HFFc6 (cell line): ENCODE measurements at places on chromosomes 4 and X. TPM values are rescaled to one million over a fixed set of nuclear protein-coding genes. Genes with fewer than 3 reads are reported as not detected.
A peak's percentile ranks its signal among the peaks of the same experiment; 100 is the strongest.

IQCM gene
- not detected in 3 replicates for total RNA-seq

SLITRK4 gene
- not detected in 3 replicates for total RNA-seq

C4orf50 gene
- total RNA-seq = not detected in 3 replicates

DNA sequence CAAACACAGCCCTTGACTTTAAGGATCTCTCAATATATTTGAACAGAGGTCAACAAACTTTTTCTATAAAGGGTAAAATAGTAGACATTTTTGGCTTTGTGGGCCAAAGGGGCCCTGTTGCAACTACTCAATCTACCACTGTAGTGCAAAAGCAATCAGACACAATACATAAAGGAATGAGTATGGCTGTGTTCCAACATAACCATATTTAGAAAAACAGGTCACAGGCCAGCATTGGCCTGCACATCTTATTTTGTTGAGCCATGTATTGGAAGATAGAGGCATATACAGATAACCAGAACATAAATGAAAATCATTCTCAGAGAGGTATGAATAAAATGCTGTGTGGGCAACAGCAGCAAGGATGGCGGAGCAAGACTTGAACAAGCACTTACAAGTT, 49.8 kb downstream of the MID1 start:
- peaks cover 71% of the 10 kb centered on the region for H3K4me1 ChIP-seq
- H3K4me3 ChIP-seq = peak overlapping the region; percentile 23
- no peaks in the 10 kb centered on the region; the same call in 1 of the 2 replicates for H3K36me3 ChIP-seq
- no peaks in the 10 kb centered on the region for H3K27me3 ChIP-seq
- DNase-seq = no peak

- no peak overlapping the region for H3K4me3 ChIP-seq
- H3K27ac ChIP-seq = no peak overlapping the region
- no peak for DNase-seq
- H3K36me3 ChIP-seq = no peaks in the 10 kb centered on the region
These were observed 35.5 kb upstream of the PARM1 start for GRCh38 chr4:74897386-74897785.

DNA sequence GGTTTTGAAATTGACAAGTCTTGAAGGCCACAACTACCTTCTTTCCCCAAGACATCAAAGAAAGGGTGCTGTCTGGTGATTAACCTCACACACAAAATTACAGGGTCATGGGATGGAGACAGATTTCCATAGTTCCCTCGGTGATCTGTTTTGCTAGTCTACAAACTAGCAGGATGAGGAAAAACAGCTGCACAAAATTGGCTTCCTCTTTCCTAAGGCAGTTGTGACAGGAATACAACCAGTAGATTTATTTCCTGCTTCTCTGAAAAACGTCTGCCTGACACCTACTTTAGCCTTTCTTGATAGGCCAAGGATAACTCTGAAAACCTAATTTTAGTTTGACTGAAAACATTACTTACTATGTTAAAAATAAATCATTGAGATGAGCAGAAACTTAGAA, 39.6 kb downstream of the DKK2 start:
- H3K36me3 ChIP-seq = no peaks in the 10 kb centered on the region
- H3K27me3 ChIP-seq = peaks cover 4% of the 10 kb centered on the region; the same call in 1 of the 2 replicates
- no peak overlapping the region for H3K4me3 ChIP-seq
- no peaks in the 10 kb centered on the region for H3K4me1 ChIP-seq

DNA sequence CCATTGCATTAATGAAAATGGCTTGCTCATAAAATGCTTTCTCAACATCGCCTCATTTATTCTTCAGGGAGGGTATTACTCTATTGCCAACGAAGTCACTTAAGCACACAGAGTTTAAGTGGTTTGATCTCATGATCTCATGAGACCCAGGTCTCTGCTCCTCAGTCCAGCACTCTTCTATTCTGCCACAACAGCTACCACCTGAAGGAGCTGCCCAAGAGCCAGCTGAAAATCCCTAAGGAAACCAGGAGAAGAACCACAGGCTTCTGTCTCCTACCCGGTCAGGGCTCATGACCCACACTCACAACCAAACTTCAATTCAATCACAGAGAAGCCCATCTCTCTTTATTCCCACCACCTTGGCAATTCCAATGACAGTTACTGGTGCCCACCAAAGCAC, 85.5 kb upstream of the GPM6B start:
- no peaks in the 10 kb centered on the region for H3K27me3 ChIP-seq
- no peaks in the 10 kb centered on the region for H3K36me3 ChIP-seq
- H3K4me3 ChIP-seq = no peak overlapping the region

- DNase-seq = no peak
- no peak overlapping the region for H3K27ac ChIP-seq
- no peaks in the 10 kb centered on the region for H3K4me1 ChIP-seq
- no peaks in the 10 kb centered on the region for H3K36me3 ChIP-seq
- H3K4me3 ChIP-seq = peak overlapping the region; percentile 13; the same call in 1 of the 2 replicates
- peaks cover 27% of the 10 kb centered on the region for H3K27me3 ChIP-seq
These were observed 359 bp upstream of the GAB3 start for GRCh38 chrX:154751203-154751668.

- peak overlapping the region; percentile 67 for H3K27ac ChIP-seq
- no peak overlapping the region for H3K4me3 ChIP-seq
- H3K4me1 ChIP-seq = peaks cover 65% of the 10 kb centered on the region
These were observed 19.3 kb downstream of the TSPAN5 start for GRCh38 chr4:98639108-98639507.

- DNase-seq = no peak
- no peak overlapping the region for H3K4me3 ChIP-seq
- H3K27me3 ChIP-seq = peaks cover 2% of the 10 kb centered on the region; the same call in 1 of the 2 replicates
- no peak overlapping the region for H3K27ac ChIP-seq
- peaks cover 21% of the 10 kb centered on the region for H3K4me1 ChIP-seq
- no peaks in the 10 kb centered on the region for H3K36me3 ChIP-seq
These were observed 123.2 kb downstream of the GPR143 start for GRCh38 chrX:9642270-9642995.
